ENCODE measurements at places on chromosomes 1 and 21. TPM values are rescaled to one million over a fixed set of nuclear protein-coding genes. Genes with fewer than 3 reads are reported as not detected.
A peak's percentile ranks its signal among the peaks of the same experiment; 100 is the strongest.

DNA sequence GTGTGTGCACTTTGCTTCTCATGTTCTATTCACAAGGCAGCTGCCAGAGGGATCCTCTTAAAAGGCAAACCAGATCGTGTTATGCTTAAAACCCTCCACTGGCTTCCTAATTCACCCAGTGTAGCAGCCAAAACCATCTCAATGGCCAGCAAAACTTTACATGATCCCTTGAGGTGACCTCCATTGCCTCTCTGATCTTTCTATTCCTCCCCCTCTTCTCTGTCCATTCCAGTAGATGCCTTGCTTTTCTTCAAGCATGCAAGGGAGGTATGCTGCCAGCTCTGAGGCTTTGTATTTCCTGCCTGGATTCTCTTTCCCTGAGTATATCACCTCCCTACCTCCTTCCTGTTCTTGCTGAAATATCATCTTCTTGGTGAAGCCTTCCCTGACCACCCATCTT lies 93.2 kb upstream of the KCNK2 start:
- no peak for DNase-seq

The THBS3 gene
- total RNA-seq, result 38.3 TPM

- DNase-seq, result no peak
Measured at GRCh38 chr1:98482611-98483010, 178.9 kb upstream of the SNX7 start.

The OR2G6 gene
- not detected for total RNA-seq

DNA sequence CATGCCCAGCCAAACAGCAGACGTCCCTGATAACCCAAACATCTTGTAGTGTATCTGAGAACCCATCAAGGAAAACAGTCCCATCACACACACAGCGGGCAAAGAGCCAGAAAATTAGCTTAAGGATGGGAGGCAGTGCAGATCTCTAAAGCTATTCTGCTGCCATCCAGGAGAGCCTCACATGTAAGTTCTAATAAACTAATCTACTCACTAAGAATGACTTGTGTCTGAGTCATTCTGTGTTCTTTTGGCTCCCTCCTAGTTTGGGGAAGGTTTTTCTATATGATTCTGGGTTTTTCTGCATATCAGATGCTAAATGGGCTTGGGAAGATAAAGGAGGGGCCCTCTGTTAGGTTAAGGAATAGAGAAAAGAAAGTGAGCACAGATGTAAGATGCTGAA lies 162.8 kb downstream of the HUNK start:
- DNase-seq, result no peak

GRCh38 chr1:165467706-165468105 lies 22.8 kb upstream of the RXRG start:
- no peak for DNase-seq

GRCh38 chr1:32082022-32082421 lies 9.3 kb downstream of the TMEM39B start:
- no peak for DNase-seq

- peak; percentile 39 for DNase-seq
Measured at GRCh38 chr1:58401991-58402390, 144.5 kb downstream of the OMA1 start.

- DNase-seq, result no peak
Measured at GRCh38 chr1:8217011-8217711, 100.8 kb upstream of the SLC45A1 start.

DNA sequence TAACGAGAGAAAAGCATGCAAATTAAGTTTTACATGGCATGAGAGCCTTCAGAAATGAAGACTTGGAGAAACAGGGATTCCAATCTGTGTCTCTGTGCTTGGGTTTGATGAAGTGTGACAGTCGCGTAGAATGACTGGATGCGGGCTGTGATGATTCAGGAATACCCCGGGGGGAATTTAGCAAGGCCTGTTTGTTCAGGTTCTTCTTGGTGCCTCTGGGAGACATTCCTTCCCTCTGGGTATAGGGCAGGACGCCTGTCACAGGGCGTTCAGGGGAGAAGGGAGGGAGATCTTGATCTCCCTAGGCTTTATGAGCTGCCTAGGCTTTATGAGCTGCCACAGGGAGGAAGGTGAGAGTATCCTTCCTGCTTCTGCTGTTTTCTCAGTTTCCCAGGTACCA lies 36.6 kb downstream of the DOP1B start:
- DNase-seq, result no peak

GRCh38 chr1:74689621-74690363 lies 16.2 kb upstream of the ERICH3 start:
- DNase-seq, result peak; percentile 26

GRCh38 chr1:143691400-143691891 lies 280.3 kb downstream of the FAM72C start:
- no peak for DNase-seq

The CLDN8 gene
- total RNA-seq, result not detected

The TSTD1 gene
- 0.77 TPM for total RNA-seq

- DNase-seq, result peak; percentile 71
Measured at GRCh38 chr1:151728151-151729054, 7.1 kb downstream of the RIIAD1 start.

DNA sequence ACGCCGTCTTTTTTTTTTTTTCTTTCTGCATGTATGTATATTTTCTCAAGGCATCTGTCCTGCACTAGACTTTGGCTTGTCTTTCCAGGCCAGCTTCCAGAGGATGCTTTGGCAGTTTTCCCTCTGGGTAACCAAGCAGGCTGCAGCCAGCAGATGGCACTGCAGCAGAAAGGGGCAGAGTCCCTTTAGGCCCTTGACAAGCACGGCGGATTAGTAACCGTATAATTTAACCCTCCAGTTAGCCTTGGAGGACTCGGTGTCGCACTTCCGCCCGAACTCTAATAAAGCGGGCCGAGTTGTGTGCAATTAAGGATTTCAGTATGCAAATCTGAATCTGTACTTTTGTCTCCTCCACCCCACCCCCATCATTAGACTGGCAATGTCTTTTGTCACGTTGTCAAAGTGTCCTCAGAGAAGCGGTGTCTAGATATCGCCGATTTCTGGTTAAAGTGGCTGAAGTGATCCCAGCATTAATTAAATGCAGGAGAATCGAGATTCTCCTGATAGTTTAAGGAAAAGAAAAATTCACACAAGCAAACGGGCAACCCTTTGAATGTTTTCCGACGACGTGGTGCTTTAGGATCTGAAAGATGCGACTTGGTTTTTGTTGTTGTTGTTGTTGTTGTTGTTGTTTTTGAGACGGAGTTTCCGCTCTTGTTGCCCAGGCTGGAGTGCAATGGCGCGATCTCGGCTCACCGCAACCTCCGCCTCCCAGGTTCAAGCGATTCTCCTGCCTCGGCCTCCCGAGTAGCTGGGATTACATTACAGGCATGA lies 1.1 kb upstream of the TMEM167B start:
- DNase-seq, result peak; percentile 83

GRCh38 chr1:87914396-87914795 lies 585.7 kb downstream of the LMO4 start:
- DNase-seq, result peak; percentile 12

Data from fibroblast of lung (primary cell).